Spleen (tissue), 13 donors: ENCODE measurements at places on chromosomes 2 and 18. TPM values are rescaled to one million over a fixed set of nuclear protein-coding genes. Genes with fewer than 3 reads are reported as not detected.

DNA sequence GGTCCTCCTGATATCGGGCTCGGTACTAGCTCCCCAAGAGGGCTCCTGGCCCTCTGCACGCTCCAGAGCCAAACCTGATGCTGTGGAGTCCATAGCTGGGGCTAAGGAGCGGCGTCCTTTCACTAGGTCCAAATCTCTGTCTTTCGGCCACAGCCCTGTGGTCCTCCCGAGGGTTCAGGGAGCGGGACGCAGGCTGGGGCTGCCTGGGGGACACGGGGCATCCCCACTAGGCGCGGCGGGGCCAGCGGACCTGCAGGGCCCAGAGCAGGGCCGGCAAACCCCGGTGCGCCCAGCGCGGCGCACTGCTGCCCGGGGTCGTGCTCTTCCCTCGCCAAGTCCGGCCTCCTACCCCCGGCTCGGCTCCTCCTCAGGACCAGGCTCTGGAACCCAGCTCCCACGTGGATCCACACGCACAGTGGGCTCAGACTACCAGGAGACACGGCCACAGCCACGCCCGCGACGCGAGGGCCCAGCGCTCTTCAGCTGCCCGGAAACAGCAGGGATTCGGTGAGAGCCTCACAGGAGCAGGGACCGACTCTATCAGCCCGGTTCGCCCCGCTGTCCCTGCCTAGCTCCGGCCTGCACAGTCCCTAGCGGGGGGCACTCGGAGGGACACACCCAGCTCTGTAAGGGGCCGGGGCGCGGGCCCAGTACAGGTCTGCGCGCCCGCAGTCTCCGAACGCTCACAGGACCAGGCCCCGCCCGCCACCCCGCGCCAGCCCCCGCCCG, 593 bp downstream of the ZNF514 start:
- DNase-seq = peak; percentile 88

L3MBTL4 gene
- polyA plus RNA-seq = 3.3 TPM

- DNase-seq = no peak
These were observed 39.4 kb upstream of the GALR1 start for GRCh38 chr18:77210249-77210648.

DNA sequence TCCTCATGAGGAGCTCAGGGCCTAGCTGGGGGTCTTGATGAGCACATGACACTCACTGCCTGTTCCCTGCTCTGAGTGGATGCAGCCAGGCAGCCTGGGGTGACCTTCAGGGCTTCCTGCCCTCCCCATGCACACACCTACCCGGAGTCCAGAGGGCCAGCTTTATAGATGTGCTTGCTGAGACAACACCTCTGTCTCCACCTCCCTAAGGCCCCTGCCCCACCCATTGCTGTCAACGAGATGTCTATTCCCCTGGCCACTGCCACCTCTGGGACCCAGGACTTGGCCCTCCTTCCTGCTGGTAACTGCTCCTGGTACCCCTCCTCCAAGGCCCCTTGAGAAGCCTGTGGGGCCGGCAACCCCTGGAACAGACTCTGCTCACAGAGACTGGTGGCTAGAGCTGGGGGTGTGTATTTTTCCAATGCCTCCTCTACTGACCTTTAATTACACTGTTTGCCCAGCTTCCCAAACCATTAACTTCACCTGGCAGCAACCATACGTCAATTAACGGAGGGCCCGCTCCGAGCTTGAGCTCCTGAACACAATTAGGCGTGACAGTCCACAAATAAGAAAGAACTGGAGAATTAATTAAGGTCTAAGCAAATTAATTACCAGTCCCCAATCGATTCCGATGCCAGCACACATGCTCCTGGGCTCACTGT, 66.3 kb downstream of the EMX1 start:
- DNase-seq = peak; percentile 71

GRCh38 chr2:11516984-11517648, 16.7 kb upstream of the GREB1 start:
- DNase-seq = no peak

TMEM17 gene
- polyA plus RNA-seq = 0.53 TPM

GRCh38 chr2:191907091-191907490, 60.2 kb upstream of the CAVIN2 start:
- no peak for DNase-seq

- DNase-seq = no peak
These were observed 211.5 kb downstream of the TMEM247 start for GRCh38 chr2:46690825-46691224.

DNA sequence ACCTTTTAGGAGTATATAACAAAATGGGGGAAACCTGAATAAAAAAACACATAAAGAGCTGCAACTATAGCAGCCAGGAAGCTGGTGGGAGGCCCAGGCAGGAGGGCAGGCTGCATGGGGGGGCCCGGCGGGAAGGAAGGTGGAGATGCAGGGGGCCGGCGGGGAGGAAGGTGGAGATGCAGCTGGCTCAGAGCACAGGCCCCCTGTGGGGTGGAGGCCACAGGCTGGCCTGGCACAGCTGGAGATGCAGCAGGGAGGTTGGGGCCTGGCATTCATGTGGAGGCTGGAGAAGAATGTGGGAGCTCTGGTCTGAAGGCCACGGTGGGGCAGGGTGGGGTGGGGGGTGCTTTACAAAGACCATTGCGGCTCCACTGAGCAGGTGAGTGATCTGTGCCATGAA, 31.4 kb downstream of the FAM228A start:
- no peak for DNase-seq

OTOS gene
- polyA plus RNA-seq = not detected

DNA sequence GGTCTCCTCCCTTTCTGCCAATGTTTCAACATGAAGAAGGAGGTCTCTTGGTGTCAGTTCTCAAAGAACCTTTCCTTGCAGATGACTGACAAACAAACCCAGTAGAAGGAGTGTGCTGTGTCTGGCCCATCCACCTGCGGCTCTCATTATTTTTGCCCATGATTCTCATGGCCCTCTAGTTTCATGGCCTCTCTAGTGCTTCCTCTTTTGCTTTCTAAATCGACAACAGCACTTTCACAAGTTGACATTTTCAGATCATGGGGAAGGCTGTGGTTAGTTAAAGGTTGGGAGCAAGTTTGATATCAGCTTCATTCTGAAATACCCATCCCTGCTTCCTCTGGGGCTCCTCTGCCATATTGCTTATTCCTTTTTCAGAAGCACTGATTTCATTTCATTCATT, 805.2 kb downstream of the SLC4A3 start:
- no peak for DNase-seq

GRCh38 chr2:216221811-216222210, 112.7 kb downstream of the XRCC5 start:
- no peak for DNase-seq

GRCh38 chr2:127051116-127052056, 55.6 kb downstream of the BIN1 start:
- peak; percentile 76 for DNase-seq

RHOB gene
- 69.0 TPM for polyA plus RNA-seq

GRCh38 chr2:218471036-218471435, 52.1 kb downstream of the VIL1 start:
- DNase-seq = no peak

HOXD8 gene
- 15.7 TPM for polyA plus RNA-seq

DNA sequence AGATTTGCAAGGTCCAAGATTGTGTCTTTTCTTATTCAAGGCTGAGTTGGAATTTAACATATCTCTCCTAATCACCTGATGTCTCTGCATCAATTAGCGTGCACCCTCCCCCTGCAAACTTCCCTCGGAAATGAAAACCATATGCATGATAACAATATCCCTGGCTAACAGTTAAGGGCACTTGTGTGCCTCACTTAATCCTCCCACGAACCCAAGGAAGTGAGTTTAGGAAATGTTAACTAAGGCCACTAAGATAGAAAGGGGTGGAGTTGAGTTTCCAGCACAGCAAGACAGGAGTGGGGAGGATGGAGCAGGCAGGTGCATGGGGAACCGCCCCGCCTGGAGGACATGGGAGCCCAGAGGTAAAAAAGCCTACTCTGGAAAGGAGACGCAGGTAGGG, 52.4 kb upstream of the PTMA start:
- DNase-seq = no peak
